Activated CD4-positive, alpha-beta T cell treated with anti-CD3 and anti-CD28 coated beads for 36 hours (primary cell): ENCODE measurements at places on chromosomes 5 and 9.

DNA sequence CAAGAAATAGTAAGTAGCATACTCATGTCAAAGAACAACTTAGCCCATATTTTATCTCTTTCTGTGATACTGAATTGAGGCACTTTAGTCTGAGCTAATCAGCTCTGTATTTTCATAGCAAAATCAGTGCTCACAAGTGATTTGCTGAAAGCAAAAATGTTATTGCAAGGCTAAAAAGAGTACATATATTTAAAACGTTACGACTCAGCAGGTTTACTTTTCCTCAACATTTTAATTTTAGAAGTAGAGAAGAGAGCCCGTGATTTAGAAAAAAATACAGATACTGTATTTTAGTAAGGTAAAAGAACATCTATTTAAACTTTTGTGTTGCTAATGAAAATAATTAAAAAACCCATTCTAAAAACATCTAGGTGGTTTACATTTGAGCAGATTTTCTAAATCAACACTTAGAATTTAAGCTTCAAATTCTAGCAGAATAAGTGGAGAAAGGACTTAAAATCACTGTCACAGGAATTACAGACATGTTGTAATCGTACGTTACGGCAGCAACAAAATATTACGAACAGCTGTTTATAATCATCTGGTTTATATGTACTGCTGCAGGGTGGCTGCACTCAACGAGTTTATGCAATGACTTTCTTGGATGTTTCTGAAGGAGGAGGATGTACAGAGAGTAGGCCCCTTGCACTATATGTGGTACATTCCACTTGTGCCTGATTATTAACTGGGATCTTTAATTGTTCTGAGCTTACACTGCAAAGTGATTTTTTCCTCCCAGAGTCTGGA lies 20.1 kb downstream of the SREK1 start:
- DNase-seq: no peak

- DNase-seq: no peak
Observed at GRCh38 chr5:33891788-33892619, at the start of gene ADAMTS12. TSS of gene ADAMTS12 (minus strand) at chr5:33891990. CDS start at chr5:33891856, 134 bp downstream.

DNA sequence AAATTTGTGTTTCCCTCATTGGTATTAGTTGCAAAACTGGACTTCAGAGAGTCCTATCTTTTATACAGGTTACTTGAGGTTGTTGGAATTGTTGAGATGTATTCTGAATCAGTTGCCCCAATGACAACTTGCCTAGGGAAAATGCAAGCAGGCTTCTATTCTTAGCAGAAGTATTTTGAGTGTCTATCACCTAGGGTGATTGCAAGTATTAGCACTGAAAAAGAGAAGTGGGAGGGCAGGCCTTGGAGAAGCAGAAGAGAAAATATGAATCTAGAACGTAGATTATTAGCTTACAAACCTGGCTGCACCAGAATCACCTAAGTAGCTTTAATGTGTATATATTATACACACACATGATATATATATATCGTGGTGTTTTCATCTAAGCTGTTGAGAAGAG lies 43.2 kb downstream of the ADAMTS12 start:
- DNase-seq: no peak

GRCh38 chr5:58793888-58794657 lies 211.2 kb downstream of the RAB3C start:
- DNase-seq: no peak
